ENCODE measurements at places on chromosomes 16 and 17. TPM values are rescaled to one million over a fixed set of nuclear protein-coding genes. Genes with fewer than 3 reads are reported as not detected.

NUPR1 gene
- total RNA-seq: 0.46 TPM

IL17C gene
- total RNA-seq: not detected

FLYWCH1 gene
- total RNA-seq: 29.4 TPM

PIK3R5 gene
- 0.35 TPM for total RNA-seq

ZG16 gene
- total RNA-seq: not detected

C16orf96 gene
- not detected for total RNA-seq

NOS2 gene
- not detected for total RNA-seq

GLP2R gene
- total RNA-seq: 86.7 TPM

CA4 gene
- not detected for total RNA-seq

GSDMA gene
- not detected for total RNA-seq

RUNDC3A gene
- total RNA-seq: not detected

FBXW10B gene
- total RNA-seq: 3.2 TPM

KCNJ12 gene
- total RNA-seq: 4.3 TPM

PDILT gene
- total RNA-seq: not detected

MMP28 gene
- 0.12 TPM for total RNA-seq

PRAC2 gene
- not detected for total RNA-seq

RAB26 gene
- total RNA-seq: 1.2 TPM

HOXB6 gene
- total RNA-seq: 11.6 TPM

CPNE7 gene
- total RNA-seq: 43.1 TPM

GPR179 gene
- 0.05 TPM for total RNA-seq

WNT9B gene
- total RNA-seq: not detected

KRT222 gene
- not detected for total RNA-seq

ACSM3 gene
- 1.6 TPM for total RNA-seq

HOXB1 gene
- total RNA-seq: not detected

SEC14L5 gene
- total RNA-seq: 0.12 TPM

ERI2 gene
- 29.1 TPM for total RNA-seq

ITGA2B gene
- 7.6 TPM for total RNA-seq

CD79B gene
- not detected for total RNA-seq

KREMEN2 gene
- total RNA-seq: 1.5 TPM

CETP gene
- not detected for total RNA-seq

CCDC144A gene
- 0.05 TPM for total RNA-seq

SERPINF2 gene
- 0.09 TPM for total RNA-seq

HIC1 gene
- total RNA-seq: 0.12 TPM

C1QTNF1 gene
- 0.22 TPM for total RNA-seq

SLFN12 gene
- not detected for total RNA-seq

CCL1 gene
- not detected for total RNA-seq

CNGB1 gene
- total RNA-seq: not detected

MMP25 gene
- total RNA-seq: 0.25 TPM

STAC2 gene
- total RNA-seq: not detected

PRAC1 gene
- not detected for total RNA-seq

BRIP1 gene
- total RNA-seq: 4.9 TPM

BEAN1 gene
- total RNA-seq: 0.42 TPM

IL34 gene
- not detected for total RNA-seq

CCL4L2 gene
- not detected for total RNA-seq

VTN gene
- 7.6 TPM for total RNA-seq

THRA gene
- 6.2 TPM for total RNA-seq

SDR42E1 gene
- not detected for total RNA-seq

BCAR1 gene
- total RNA-seq: 9.9 TPM

SLC12A3 gene
- not detected for total RNA-seq

HSD17B1 gene
- 0.37 TPM for total RNA-seq

CCT6B gene
- total RNA-seq: 0.94 TPM

REXO5 gene
- total RNA-seq: 6.1 TPM

SMIM36 gene
- not detected for total RNA-seq

CDC42EP4 gene
- total RNA-seq: 50.9 TPM

CMC2 gene
- total RNA-seq: 119 TPM

C17orf67 gene
- 0.50 TPM for total RNA-seq

KLHL10 gene
- total RNA-seq: 0.05 TPM

RAB37 gene
- 0.12 TPM for total RNA-seq
